ENCODE measurements at places on chromosomes 11 and 22.

GRCh38 chr11:76365038-76365679 is 15.8 kb downstream of the THAP12 start:
- DNase-seq: no peak

DNA sequence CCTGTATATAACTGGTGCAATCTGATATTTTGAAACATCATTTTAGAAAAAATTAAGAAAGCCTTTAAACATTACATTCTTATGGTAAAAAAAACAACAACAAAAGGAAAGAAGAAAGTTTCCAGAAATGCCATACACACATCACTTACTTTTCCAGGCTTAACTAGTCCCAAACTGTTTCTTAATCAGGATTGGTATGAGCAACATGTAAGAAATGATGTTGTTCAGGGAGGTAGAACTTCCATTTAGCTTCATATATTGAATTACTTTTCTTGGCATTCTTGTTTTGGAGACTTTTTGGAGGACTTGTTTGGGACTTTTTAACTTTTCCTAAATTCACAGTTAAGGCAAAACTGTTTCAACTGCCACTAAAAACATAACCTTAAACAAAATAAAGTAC is 791.5 kb downstream of the METTL15 start:
- no peak for DNase-seq

DNA sequence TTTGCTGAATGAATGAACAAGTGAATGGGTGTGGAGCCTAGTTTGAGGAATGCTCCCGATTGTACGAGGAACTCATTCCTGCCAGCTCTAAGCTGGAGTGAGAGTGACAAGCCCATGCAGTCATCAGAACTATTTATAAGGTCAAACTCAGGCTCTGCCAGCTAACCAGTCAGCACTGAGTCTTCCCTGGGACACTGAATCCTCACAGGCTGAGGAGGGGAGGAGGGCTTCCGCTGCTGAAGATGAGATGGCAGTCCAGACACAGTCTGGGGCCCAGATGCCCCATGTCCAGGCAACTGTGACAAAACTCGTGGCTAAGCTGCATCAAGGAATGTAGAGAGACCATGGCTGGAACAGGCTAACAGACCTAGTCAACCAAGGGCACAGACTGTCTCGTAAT is 4.0 kb downstream of the LRP4 start:
- DNase-seq: peak; percentile 60

DNA sequence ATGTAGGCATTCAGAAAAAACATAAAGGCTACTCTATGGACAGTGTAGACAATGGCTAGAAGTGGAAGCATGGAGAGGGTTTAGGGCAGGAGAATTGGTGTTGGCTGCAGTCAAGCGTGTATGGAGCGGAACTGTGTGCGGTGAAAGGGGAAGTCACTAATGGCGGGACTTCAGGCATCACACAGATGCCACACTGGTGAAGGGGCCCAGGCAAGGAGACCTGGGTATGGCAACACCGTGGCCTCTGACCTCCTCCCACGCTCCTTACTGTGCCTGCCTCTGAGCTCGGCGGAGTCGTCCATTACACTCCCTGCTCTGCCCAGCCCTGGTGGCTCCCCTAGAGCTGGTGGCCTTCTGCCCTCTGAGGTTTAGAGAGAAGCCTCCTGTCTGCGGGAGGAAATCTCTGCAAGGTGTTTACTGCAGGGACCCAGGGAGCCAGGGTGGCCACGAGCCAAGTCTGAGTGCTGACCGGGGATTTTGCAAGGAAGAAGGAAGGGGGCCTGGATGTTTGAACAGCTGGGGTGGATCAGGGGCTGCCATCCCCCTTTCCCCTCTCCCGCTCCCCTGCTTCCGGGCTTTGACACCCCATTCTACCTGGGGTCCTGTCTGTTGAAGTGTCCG is 75.1 kb upstream of the TSPAN18 start:
- DNase-seq: no peak

GRCh38 chr11:34916843-34917770 is 689 bp downstream of the PDHX start:
- peak; percentile 57 for DNase-seq

GRCh38 chr11:109388982-109389381 is 33.0 kb upstream of the C11orf87 start:
- DNase-seq: no peak

GRCh38 chr22:19622061-19622441 is 92.3 kb upstream of the SEPTIN5 start:
- no peak for DNase-seq

- no peak for DNase-seq
Measured at GRCh38 chr11:19792510-19792909, 79.9 kb downstream of the NAV2 start.

- DNase-seq: no peak
Measured at GRCh38 chr11:295351-296170, 3.8 kb downstream of the IFITM5 start.

DNA sequence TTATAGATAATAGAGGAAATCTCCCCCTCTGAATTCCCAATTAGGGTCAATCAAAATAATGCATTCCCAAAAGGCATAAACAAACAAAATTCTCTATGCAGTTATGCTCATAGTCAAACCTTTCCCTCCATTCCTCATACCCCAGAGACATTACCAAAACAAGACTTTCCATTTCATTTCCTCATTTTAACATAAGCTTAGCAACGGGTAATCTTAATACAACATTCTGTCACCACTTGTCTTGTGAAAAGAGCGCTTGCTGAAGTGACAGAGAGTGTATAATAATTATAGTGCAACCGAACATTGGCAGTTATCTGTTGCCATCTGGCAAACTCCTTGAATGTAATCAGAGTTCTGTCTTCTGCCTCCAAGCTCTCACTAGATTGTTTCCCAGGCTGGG is 1.2 kb upstream of the SLN start:
- DNase-seq: no peak

Measured in epithelial cell of esophagus (primary cell).